ENCODE measurements at places on chromosomes 5 and 9. TPM values are rescaled to one million over a fixed set of nuclear protein-coding genes. Genes with fewer than 3 reads are reported as not detected.

The PHYKPL gene
- total RNA-seq, result 158 TPM

The HCN1 gene
- not detected for total RNA-seq

The TRIM7 gene
- 0.48 TPM for total RNA-seq

The FGF18 gene
- total RNA-seq, result not detected

The CCDC192 gene
- not detected for total RNA-seq

The CNTFR gene
- not detected for total RNA-seq

The SMIM33 gene
- total RNA-seq, result 2.1 TPM

The NDUFS4 gene
- 45.0 TPM for total RNA-seq

The SLC27A6 gene
- not detected for total RNA-seq

The NMUR2 gene
- not detected for total RNA-seq

The ENHO gene
- not detected for total RNA-seq

The CAAP1 gene
- total RNA-seq, result 18.1 TPM
